NCI-H226 (cell line): ENCODE measurements at places on chromosomes 5 and 9.
A peak's percentile ranks its signal among the peaks of the same experiment; 100 is the strongest.

- no peak for DNase-seq
Measured at GRCh38 chr5:156188016-156188415, 138.9 kb upstream of the SGCD start.

GRCh38 chr5:139870677-139871076, 75.1 kb downstream of the PSD2 start:
- no peak for DNase-seq

DNA sequence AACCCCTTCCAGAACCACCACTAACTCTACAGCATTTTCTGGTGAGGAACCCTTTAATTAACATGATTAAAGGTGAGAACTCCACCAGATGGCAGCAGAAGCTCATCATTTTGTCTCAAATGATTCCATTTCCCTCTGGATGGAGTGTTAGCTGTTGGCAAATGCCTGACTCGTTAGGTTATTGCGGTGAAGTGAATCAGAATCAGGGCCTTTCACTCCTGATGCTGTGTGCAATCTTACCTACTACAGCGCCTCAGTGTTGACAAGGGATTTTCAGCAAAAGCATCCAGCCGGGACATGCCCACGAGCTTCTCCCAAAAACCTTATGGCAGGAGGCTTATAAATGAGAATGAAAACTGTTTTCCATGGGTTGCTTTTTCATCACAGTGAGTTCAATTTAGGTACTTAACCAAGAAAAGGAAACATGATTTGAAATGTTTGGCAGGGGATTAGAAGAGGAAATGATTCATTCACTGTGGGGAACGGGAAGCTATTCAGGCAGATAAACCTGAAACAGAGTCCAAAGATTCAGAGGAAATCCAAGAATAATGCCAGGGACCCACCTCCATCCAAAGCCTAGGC, 48.0 kb upstream of the CAST start:
- peak; percentile 87 for DNase-seq

DNA sequence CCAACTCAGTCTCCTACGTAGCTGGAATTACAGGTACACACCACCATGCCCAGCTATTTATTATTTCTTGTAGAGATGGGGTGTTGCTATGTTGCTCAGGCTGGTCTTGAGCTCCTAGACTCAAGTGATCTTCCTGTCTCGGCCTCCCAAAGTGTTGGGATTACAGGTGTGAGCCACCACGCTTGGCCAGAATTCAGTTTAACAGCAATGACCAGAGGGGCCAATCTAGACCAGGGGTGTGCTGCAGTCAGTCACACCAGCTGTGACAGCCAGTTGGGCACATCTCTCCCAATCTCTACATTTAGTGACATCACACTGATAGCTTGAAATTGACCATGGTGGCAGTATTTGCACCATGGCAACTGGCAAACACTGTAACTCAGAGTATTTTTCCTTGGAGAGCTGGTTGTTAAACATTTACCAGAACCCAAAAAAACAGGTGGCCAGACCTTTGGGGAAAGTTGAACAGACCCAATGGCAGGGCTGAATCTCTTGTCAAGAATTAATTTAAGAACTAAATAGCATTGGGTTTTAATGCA, 67.7 kb upstream of the UBTD2 start:
- no peak for DNase-seq

DNA sequence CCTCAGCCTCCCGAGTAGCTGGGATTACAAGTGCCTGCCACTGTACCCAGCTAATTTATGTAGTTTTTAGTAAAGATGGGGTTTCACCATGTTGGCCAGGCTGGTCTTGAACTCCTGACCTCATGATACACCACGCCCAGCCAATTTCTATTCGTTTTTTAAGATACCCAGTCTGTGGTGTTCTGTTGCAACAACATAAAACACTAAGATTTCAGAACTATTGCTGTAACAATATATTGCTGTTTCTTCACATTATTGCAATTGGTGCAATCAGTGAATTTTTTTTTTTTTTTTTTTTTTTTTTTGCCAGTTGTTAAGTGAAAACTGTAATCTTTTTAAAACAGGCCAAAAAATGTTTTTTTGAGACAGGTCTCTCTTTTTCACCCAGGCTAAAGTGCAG, 9.9 kb downstream of the SRP19 start:
- no peak for DNase-seq

- peak; percentile 87 for DNase-seq
Measured at GRCh38 chr5:93192087-93192486, 388.9 kb downstream of the NR2F1-AS1 start.

DNA sequence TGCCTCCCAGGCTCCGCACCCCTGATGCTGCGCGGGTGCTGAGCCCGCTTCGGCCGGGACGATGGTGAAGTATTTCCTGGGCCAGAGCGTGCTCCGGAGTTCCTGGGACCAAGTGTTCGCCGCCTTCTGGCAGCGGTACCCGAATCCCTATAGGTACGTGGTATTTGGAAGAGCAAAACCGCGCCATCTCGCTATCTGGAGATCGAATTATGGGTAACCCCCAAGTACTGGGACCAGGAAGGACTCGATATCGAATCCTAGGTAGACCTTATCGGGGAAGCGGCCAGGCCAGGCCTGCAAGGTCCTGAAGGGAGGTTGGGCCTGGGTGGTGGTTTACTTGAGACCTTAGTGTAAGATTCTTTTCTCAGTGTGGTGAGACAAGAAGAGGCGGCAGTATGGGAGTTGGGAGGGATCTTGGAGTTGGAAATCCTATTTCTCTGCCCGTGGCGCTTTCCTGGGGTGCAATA, 359 bp downstream of the PRELID1 start:
- DNase-seq, result no peak

DNA sequence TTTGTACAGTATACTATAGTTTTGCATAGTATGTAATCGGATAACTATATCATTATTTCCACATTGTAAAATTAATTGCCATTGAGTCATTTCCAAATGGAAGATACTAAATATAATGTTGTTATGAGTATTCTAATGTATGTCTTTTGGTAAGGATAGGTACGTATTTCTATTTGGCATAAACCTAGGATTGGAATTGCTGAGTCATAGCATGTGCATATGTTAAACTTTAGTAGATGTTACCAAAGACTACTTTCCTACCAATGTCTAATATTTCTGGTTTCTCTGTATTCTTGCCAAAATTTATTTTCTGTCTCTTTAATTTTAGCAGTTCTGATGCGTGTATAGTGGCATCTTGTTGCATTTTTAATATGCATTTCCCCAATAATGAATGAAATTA, 825.1 kb upstream of the ARRDC3 start:
- no peak for DNase-seq
